ENCODE measurements at places on chromosomes 12 and 14.

- no peak for DNase-seq
Measured at GRCh38 chr12:119432949-119433348, 98.4 kb downstream of the CCDC60 start.

DNA sequence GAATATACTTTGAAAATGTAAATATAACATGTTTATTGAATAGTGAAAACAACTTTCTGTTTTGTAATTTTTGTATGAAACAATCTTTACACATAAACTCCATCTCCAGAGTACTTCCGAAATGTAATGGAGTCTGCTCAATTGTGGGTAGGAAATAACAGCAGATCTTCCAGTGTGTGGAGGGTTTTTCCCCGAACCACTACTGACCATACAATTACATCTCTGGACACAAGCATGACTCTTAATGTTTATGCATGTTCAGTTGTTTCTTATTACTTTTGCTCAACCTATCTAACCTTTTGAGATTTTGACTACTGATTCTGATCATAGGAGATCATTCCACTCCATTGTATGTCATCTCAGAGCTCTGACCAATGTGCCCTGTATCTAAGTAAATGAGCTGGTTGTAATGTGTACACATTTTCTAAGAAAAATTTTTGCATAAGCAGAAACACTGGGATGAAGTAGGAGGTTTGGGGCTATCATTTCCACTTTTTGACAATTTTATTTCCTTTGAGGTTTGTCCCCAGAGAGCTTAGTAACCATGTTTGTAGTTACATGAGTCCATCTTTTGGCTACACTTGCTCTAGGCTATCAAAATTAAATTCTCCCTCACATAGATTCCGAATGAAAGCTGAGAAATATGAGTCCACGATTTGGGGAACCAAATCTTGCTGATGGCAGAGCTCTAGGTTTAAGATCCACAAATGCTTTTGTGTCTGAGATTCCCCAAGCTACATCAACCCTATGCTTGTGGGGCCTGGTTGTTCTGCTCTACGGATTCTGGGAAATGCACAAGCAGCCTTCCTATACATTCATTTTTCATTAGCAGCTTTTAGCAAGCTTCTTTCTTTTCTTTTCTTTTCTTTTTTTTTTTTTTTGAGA, 21.4 kb upstream of the CLEC4D start:
- no peak for DNase-seq

GRCh38 chr12:65511912-65512311, 233.4 kb downstream of the MSRB3 start:
- DNase-seq = no peak

DNA sequence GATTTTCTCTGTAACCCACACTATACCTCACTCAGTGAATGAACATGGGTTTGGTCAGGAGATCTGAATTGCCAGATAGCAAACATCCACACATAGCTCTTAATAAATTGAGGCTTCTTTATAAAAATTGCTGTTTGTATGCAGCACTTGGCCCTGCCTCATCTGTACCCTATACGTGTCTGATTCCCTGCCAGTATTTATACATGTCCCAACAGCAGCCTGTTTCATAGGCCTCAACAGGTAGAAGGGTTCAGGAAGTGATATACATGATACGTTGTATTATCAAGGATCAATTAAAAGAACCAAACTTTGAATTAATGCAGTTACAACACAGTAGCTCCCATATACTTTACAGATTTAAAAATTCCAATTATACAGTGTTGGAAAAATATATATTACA, 32.3 kb downstream of the RASSF9 start:
- DNase-seq = no peak

GRCh38 chr14:104749111-104749649, 3.8 kb upstream of the SIVA1 start:
- DNase-seq = peak; percentile 44

DNA sequence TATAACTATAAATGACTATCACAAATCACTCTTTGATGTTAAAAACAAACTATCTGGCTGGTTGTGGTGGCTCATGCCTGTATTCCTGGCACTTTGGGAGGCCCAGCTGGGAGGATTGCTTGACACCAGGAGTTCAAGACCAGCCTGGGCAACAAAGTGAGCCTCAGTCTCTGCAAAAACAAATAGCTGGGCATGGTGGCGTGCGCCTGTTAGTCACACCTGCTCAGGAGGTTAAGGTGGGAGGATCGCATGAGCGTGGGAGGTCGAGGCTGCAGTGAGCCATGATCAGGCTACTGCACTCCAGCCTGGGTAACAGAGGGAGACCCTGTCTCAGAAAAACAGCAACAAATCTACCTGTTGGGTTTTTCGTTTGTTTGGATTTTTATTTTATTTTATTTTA, 5.4 kb downstream of the TXNRD1 start:
- DNase-seq = no peak

- DNase-seq = no peak
Measured at GRCh38 chr12:78568321-78569020, 296.1 kb upstream of the SYT1 start.

GRCh38 chr14:48250575-48250974, 575.2 kb upstream of the MDGA2 start:
- DNase-seq = no peak
